NAMALWA (cell line): ENCODE measurements at places on chromosomes 4 and X.

- no peak for DNase-seq
These were observed 43.9 kb downstream of the CLNK start for GRCh38 chr4:10640561-10641201.

GRCh38 chr4:88359558-88359957, 19.1 kb upstream of the HERC6 start:
- DNase-seq, result no peak

- no peak for DNase-seq
These were observed 139.6 kb downstream of the AMMECR1 start for GRCh38 chrX:110178179-110178865.

- DNase-seq, result no peak
These were observed 187.3 kb downstream of the ANAPC10 start for GRCh38 chr4:144910723-144911122.

DNA sequence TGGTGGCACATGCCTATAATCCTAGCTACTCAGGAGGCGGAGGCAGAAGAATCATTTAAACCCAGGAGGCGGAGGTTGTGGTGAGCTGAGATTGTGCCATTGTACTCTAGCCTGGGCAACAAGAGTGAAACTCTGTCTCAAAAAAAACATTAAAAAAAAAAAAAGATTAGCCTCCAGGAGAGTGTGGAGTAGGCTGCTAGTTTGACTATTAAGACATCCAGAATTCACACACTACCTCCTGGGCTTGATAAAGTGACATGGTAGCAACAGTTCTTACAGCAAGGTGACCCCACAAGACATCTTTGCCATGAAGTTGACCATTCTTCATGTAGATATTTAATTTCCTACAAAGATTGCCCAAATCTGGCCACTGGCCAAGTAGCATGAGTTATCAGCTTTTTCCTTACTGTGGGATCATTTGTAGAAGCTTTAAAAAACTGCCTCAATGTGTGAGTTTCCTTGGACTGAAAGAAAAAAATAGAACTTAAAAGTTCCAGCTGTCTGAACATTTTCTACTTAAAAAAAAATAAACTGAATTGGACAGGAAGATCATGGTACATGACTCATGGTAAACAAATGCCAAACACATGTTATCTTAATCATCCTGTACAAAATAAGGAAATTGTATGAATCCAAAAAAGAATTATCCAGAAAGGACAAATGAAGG, 35.3 kb upstream of the SPRY1 start:
- DNase-seq, result no peak

DNA sequence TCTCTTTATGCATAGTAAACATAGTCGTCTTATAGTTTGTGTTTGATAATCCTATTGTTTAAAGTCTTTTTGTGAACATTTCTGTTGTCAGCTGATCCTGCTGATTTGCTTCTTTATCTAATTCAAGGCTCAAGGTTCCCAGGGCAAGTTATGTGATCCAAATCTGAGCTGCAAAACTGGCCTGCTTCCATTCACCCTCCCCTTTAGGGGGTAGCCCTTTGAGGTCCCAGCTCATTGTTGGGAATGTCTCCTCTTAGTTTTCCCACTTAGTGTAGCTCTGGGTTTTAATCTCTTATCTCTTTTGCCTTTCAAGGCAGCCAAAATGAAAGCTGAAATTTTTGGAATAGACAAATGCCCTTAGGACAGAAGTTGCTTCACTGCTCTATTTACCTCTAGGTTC, 40.2 kb upstream of the MAGED1 start:
- no peak for DNase-seq

GRCh38 chr4:2634014-2634413, 97.6 kb downstream of the FAM193A start:
- DNase-seq, result no peak

DNA sequence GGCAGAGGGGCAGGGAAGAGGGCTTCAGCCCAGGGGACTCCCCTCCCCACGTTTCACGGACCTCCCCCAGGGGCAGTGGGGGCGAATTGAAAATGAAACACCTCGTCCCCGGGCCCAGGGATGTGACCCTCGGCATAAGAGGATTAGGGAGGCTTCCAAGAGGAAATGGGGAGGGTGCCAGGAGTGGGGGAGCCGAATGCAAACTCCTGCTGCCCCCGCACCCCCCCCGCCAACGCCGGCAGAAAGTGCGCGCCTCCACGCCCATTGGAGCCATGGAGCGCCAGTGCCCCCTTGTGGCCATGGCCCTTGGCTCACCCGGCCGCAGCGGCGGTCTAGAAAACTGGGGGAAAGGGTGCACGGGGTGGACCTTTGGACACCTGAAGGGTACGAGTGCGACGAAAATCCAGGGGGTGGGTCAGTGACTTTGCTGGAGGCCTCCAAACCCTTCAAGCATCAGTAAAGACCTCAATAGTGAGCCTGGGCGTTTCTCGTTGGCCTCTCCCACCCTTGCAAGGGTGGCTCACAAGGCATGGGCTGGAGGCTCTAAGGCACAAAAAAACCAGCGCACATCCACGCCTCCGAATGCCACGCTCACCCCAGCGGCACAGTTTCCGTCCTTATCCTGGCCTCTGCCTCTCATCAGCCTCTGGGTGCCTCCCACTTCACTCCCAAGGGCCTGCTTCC, 120.8 kb upstream of the PJA1 start:
- peak; percentile 52 for DNase-seq

DNA sequence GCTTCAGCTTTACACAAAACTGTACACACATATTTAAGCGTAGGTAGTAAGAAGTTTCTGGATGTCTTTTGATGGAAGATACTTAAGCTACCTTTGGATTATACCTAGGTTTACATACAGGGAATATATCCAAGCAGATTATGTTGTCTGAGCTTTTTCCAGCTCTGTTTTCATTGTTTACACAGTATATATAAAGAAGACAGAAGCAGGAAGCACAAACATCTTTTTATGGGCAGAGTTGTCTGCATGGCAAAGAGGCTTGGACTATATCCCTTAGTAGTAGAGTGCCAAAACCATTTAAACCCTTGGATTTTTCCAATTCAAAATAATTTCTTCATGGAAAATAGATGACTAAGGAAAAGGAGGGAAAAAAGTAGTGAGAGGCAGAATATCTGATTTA, 329.4 kb upstream of the AGA start:
- DNase-seq, result no peak

DNA sequence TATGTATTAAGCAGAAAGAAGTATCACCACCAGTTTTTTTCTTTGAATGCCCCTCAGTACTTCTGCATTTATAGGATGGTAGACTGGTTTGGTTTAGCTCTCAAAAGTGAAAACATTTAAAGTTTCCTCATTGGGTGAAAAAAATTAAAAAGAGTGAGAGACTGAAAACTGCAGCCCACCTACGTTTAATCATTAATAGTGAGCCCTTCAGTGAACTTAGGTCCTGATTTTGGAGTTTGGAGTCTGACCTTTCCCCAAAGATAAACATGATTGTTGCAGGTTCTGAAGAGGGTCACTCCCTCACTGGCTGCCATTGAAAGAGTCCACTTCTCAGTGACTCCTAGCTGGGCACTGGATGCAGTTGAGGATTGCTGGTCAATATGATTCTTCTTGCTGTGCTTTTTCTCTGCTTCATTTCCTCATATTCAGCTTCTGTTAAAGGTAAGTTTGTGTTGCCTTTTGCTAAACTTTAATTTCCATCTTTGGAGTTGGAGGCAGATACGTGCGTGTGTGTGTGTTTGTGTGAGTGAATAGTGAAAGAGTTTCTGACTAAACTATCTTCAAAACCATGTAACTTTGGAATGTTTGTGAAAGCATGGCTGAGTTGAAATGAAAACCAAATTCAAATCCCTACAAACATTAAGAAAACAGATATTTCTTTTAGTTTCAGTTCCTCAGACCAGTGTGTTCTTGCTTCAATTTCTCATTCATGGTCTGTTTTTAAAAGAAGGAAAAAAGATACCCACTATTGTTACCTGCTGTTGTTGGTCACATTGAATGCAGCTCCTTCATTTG, at the start of gene MTTP:
Gene MTTP, plus strand, starts transcription at position 295 of the 795 bp plus-strand sequence. Its CDS starts 86 bp downstream, at position 381.
- DNase-seq, result peak; percentile 24

GRCh38 chrX:105209406-105209805, 11.1 kb downstream of the TEX13A start:
- no peak for DNase-seq

GRCh38 chrX:68424719-68425118, 8.6 kb downstream of the OPHN1 start:
- DNase-seq, result no peak

- no peak for DNase-seq
These were observed 22.3 kb upstream of the ZBTB33 start for GRCh38 chrX:120228187-120228908.

- DNase-seq, result no peak
These were observed 12.8 kb downstream of the TMPRSS11E start for GRCh38 chr4:68460085-68460484.

DNA sequence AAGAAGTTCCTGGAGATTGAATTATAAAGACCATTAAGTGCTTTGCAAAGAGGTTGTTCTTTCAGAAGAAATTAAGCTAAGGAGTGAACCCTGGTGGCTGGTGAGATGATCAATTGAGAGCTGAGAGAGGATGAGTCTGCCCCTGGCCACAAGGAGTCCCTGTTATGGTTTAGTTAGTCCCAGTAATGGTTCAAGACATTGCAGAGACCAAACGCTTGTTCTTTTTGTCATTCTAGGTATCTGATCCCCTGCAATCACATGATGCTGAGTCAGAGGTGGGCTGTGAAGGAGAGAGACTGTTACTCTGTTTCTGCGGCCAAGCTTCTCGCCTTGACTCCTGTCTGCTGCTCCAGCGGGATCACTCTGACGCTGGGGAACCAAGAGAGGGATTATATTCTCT, 114.5 kb downstream of the GATB start:
- no peak for DNase-seq

DNA sequence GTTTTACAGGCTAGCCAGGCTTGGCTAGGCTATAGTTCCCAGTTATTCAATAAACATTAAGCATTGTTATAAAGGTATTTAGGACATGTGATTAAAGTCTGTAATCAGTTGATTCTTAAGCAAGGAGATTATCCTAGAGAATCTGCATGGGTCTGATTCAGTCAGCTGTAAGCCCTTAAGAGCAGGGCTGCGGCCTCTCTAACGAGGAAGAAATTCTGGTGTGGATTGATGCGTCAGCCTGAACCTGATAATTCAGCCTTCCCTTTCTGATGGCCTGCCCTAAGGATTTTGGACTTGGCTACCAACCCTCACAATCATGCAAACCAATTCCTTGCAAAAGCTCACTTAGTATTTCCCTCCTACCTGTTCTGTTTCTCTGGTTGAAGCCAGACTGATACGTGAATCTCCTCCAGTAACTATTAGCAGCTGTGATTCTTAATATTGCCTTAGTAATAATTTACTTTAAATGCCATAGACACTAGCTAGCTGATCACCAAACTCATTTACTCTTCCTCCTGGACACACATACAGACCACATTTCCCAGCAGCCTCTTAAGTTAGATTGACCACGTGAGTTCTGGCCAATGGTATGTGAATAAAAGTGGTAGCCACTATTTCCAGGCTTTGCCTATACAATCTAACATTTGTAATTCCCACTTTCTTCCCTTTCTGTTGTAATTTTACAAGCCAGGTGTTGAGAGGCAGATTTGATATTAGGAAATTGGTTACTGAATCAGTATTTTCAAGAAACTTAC, 678.0 kb upstream of the INTU start:
- DNase-seq, result no peak

GRCh38 chr4:128757712-128758111, 51.8 kb upstream of the JADE1 start:
- DNase-seq, result peak; percentile 9

DNA sequence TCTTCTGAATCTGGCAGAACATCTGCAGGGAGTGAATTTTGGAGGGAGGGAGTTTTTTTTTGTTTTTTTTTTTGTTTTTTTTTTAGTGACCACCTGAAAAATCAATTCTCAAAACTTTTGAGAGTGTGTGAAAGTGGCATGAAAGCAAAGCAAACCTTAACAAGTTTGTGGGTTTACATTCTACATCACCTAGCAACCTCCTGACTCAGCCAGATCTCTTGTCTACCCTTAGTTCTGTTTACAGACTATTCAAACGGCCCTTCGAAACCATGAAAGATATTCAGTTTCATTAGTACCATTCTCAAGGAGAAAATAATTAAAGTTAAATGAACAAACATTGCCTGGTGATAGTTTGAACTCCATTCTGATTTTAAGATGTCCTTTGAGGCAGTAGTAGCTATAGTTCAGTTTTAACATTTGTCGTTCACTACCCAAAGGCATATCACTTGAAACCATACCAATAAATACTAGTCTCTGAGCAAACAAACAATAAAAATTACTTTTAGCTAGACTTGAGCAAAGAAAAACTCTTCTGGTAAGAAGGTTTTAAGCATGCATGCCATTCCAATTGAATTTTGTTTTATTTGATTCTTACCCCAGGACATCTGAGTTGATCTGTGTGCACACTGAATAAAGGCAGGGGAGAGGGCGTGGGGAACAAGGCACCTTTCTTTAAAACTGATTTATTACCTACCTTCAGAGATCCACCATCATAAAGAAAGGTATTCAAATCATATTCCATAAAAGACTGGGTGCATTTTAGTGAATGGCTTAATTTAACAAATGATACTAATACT, 137.7 kb downstream of the ARX start:
- DNase-seq, result no peak

DNA sequence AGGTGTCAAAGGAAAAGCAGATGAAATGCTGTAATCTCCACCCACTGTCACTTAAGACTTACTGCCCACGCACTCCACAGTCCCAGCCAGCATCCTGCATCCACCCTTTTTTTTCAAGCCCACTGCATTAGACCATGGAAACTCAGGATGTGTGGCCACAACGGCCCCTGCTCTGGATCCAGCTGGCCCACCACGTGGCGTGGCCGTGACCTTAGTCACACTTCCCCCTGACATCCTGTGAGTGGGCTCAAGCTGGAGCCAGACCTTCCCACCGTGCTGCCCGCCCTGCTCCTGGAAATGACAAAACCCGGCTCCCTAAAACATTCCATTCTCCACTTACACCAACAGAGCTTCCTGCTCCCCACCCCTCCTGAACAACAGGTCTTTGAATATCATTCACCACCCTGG, 588.3 kb upstream of the DIPK2B start:
- DNase-seq, result no peak

GRCh38 chr4:110483516-110483915, 7.6 kb downstream of the ENPEP start:
- no peak for DNase-seq

- DNase-seq, result no peak
These were observed 813.7 kb upstream of the HS3ST1 start for GRCh38 chr4:12242354-12242753.

DNA sequence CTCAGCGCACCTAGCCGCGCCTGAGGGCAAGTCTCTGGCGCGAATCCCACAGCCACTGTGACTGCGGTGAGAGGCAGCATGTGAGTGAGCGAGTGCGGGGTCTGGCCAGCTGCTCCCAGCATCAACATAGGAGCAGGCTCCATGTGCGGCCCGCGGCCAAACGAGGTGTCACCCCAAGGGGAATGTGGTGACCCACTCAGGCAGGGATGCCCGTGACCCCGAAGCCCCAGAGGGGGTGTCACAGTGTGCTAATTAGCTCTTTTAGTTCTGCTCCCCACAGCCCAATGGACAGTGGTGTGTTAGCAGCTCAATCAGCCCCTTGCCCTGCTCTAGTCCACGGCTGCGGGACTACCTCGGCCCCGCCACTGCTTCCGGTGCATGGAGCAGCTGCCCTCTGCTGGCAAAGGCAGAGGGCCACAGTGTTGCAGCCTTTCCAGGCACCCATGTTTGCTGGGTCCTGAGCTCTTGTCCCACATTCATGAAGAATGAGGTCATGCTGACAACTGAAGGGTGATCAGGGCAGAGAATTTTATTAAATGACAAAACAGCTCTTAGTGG, 61.4 kb downstream of the AGA start:
- no peak for DNase-seq

- DNase-seq, result no peak
These were observed 562.8 kb upstream of the POU3F4 start for GRCh38 chrX:82945332-82945731.

- no peak for DNase-seq
These were observed 169.4 kb upstream of the TEX13C start for GRCh38 chrX:125150231-125150630.
